ENCODE measurements at places on chromosomes 5 and 9. TPM values are rescaled to one million over a fixed set of nuclear protein-coding genes. Genes with fewer than 3 reads are reported as not detected.

Gene CCDC187
- total RNA-seq: not detected

DNA sequence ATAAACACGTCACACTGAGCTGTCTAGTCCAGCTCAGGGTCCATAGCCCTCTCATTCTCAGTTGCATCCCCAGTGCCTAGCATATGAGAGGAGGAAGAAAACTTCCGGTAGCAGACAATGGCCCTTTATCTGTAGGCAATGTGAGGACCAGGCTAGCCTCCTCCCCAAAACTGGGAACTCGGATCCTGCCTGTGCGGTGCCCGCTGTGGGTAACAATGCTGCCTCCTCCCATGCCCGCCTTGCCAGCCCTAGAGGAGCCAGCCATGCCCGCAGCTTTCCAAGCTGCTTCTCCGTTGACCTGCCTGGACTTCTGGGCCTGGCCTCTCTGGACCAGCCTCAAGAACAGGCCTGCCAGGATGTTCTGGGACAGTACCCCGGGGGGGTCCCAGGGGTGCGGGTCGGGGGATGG is 74.6 kb upstream of the ORM1 start:
- DNase-seq: no peak

- DNase-seq: no peak
These were observed 303.5 kb downstream of the IRX1 start for GRCh38 chr5:3899093-3899492.

DNA sequence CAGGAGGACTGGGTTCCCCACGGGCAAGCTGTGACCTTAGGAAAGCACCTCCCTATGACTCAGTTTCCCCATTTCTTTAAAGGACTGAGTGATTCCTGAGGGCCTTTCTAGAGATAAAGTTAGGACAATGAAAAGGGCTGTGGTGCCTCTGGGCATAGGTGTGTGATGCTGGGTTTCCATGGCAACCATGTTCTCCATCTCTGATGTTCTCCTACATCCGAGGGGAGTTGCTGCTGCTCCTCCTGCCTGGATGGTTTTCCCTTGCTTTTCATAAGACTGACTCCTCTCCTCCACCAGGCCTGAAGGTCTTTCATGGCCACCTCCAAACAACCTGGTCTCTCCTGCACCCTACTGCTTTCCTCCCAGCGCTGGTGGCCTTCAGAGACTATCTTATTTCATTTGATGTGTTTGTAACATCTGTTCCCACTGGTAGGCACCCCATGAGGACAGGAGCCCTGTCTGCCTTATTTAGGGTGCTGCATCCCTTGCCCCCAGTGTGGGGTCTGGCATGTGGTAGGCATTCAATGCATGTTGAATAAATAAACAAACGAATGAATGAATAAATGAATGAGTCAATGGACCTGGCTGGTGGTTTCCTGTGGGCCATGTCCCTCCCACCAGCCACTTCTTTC is 112.2 kb upstream of the HAND1 start:
- DNase-seq: no peak

DNA sequence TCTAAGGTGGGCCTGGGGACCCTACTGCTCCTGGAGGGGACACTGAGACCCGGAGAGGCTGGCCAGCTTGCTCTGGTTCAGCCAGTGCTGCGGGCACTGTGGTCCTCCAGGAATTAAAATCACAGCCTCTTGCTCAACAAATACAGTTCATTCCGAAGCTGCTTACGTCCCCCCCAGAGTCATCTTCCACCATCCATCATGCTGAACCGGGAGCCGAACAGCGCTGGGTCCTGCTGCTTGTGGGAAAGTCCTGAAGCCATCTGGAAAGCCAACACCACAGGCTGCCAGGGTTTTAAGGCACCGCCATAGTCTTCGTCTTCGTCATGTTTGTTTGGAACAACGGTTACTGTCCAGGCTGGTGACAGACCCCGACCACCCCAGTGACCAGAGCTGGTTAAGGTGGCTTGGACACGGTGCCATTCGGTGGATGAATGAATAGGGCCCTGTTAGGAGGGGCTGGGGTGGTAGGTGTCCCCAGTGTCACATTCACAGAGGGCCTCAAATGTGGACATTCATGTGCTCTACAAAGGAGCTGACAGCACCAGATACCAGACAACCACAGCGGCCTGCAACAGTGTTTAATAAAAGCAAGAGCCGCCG is 81.6 kb upstream of the PHYKPL start:
- peak; percentile 33 for DNase-seq

DNA sequence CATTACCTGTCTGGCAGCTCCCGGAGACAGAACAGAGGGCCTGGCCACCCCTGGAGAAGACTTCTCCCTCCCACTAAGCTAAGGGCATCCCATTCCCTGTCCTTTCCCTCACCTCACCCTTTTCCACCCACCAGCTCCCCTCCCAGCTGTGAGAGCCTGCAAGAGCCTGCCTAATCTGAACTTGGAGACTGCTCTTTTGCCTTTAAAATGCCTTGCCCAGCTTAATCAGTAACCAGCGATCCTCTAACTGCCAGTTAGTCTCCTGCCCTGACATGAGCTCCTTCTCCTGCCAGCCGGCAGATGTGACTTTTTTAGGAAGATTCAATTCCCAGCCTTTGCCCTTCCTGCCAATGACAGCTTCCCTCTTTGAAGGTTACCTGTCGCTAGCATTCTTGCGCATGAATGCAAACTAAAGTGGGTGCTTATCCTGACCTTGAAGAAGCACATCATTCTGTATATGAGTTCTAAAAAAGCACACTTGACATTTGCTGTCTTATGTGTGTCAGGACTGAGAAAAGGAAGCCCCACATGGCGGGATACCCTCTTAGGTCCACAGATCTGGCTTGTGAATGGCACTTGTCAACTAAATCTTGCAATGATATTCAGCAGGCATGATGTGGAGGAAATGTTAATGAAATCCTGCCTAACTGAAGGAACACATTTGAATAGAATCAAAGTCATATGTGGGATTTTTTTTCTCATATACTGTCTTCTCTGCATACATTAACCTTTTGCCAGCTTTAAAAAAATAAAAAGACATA is 411.2 kb upstream of the SLC30A5 start:
- no peak for DNase-seq
